ENCODE measurements at places on chromosomes 5 and 9. TPM values are rescaled to one million over a fixed set of nuclear protein-coding genes. Genes with fewer than 3 reads are reported as not detected.

GRCh38 chr9:106716820-106717219, 146.1 kb upstream of the ZNF462 start:
- DNase-seq, result no peak

GRCh38 chr9:75226403-75227139, 138.3 kb downstream of the OSTF1 start:
- DNase-seq, result no peak

DNA sequence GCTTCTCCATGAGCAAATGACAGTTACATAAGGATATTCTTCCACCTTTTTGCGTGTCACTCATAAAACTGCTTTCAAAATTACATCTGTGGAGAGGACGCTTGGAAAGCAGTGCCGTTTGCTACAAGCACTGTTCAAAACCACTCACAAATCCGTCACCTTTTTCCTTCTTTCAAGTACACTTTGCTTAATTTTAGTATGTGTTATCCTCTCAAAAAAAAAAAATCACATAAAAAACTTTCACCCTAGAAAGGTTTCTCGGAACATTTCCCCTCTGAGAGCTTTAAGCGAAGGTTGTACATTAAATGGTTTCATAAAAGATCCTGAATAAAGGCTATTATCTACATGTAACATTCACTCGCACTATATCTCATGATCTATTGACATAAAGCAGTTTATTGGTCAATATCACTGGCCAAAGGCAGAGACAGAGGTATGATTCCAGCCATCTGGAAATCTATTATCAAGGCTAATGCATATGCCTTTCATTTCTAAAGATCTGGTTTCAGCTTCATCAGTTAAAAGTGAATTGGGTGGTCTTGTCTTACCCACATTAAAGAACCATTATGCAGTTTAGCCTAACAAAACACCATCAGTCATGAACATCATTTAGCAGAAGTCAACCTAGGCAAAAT, 163.6 kb downstream of the ENC1 start:
- no peak for DNase-seq

The C9orf50 gene
- total RNA-seq, result not detected

DNA sequence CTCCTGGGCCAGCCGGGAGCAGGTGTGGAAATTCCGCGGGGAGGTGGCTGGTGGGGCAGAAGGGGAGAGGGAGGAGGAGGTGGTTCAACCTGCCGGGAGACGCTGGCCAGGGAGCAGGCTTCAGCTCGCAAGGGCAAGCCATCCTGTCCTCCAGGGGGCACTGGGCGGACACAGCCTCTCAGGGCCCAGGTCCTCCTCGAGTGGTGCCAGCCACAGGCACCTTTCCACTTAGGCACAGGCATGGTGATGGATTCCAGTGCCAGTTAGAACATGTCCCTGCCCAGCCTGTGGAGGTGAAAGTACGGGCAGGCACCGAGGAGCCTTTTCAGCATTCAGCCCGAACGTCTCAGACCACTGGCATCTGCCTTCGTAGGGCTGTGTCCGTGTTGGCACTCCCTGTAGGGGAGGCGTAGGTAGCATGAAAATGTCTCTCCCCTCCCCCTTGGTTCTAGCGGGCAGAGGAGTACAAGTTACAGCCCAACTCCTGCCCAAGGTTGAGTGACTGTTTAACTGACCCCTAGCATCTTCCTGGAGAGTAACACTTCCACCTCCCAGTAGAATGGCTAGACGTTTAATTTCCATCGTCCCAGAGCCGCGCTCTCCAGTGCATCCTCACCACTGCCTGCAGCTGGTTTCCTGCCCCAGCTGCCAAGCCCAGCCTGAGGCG, 48.9 kb downstream of the DAB2IP start:
- peak; percentile 53 for DNase-seq

- peak; percentile 52 for DNase-seq
Measured at GRCh38 chr5:57335092-57335660, 147.4 kb downstream of the ACTBL2 start.

The GABRB2 gene
- 0.47 TPM for total RNA-seq

DNA sequence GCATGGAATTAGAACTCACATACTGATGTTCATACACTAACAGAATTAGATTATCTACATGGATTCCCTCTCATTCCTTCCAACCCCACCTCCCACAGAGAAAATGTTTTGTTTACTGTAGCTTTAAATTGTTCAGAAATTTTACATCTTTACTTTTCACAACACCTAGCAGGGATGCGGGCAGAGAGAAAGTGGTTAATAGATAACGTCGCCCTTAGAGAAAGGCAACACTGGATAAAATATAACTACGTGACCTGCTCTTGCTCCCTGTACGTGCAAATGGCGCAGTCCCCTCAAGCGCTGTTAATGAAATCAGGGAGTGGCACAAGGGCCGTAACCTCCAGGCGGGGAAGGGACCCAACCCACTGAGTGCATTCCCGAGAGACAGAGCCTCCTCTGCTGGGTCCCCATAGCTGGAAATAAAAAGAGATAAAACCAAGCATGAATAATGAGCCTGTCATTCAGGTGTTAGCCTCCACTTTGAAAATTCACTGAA, 125.3 kb upstream of the DAPK1 start:
- no peak for DNase-seq

The ANKRD18B gene
- 3.7 TPM for total RNA-seq

DNA sequence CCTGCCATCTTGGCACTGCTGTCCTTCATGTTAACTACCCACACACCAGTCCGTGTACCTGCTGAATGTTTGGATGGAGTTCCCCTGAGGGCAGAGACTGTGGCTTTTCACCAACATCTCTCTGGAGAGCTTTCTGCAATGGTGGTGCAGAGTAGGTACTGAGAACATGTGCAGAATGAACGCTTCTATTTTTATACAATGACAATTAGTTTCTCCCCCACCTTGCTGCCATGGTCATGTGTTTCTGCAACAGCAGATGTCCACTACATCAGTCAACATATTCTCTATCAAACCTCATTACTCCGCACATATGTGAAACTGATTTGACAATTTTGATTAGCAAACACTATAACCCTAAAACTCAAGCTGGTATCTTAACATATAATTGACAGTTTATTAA, 14.5 kb downstream of the PTCH1 start:
- DNase-seq, result no peak

The TLX3 gene
- not detected for total RNA-seq

The LRRC19 gene
- not detected for total RNA-seq

Measured in HT1080 (cell line).